H1 (cell line): ENCODE measurements at places on chromosomes 5 and 9. TPM values are rescaled to one million over a fixed set of nuclear protein-coding genes. Genes with fewer than 3 reads are reported as not detected.

The AGXT2 gene
- polyA plus RNA-seq = not detected in 2 replicates

The FOCAD gene
- 17.8 and 22.0 TPM in 2 replicates for polyA plus RNA-seq

The HSD17B3 gene
- 0.16 TPM in 1 of 2 replicates, not detected in the other for polyA plus RNA-seq

The PRR7 gene
- 11.8 and 23.1 TPM in 2 replicates for polyA plus RNA-seq

The PTGR1 gene
- 12.4 and 16.9 TPM in 2 replicates for polyA plus RNA-seq

The CARD6 gene
- 0.19 and 0.41 TPM in 2 replicates for polyA plus RNA-seq

The NR5A1 gene
- polyA plus RNA-seq = 0.29 and 0.74 TPM in 2 replicates

The PCDHB13 gene
- polyA plus RNA-seq = 1.1 and 1.5 TPM in 2 replicates
